DMS79 treated with DMSO at 0.1 percent for 48 hours (cell line): ENCODE measurements at places on chromosomes 12 and 14.

- DNase-seq: no peak
Measured at GRCh38 chr12:78928200-78929074, 63.9 kb downstream of the SYT1 start.

DNA sequence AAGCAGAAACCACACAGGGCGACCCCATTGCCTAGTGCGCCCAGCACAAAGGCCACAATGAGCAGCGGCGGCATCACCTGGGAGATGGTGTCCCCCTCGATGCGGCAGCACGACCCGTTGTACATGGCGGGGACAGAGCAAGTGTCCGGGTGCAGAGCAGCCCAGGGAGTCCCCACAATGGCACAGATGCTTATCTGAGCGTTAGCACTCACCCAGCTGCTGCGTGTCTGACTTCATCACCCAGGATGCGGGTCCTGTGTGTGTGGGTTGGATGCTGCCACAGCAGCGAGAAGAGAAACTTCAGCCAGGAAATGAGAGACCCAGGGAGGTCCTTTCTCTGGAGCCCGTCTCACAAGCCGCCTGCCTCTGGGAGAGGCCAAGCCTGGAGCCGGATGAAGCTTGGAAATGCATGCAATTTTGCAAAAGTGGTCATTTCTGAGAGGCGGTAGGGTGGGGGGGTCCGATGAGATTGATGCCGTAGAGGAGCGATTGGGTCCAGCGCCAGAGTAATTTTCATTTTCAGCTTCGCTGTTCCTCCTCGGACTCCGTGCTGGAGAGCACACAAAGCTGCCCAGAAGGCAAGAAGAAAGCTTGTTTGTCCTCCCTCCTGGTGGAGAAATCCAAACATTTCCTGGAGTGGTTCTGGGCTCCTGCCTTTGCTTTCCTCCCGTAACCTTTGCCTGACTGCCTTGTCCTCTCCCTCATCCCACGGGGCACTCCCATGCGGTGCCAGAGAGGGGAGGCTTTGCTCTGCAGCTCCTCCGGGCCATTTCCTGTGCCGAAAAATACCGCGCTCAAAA is at the start of gene HCAR1:
TSS of gene HCAR1 (minus strand) at position 630 of the 800 bp plus-strand sequence. CDS start at position 125, 505 bp downstream.
- DNase-seq: peak; percentile 70

GRCh38 chr14:64464651-64465050 is 648 bp upstream of the AKAP5 start:
- peak; percentile 88 for DNase-seq

GRCh38 chr14:62689733-62690132 is 355.5 kb downstream of the KCNH5 start:
- DNase-seq: no peak
